ENCODE measurements at places on chromosomes 13 and 19.

DNA sequence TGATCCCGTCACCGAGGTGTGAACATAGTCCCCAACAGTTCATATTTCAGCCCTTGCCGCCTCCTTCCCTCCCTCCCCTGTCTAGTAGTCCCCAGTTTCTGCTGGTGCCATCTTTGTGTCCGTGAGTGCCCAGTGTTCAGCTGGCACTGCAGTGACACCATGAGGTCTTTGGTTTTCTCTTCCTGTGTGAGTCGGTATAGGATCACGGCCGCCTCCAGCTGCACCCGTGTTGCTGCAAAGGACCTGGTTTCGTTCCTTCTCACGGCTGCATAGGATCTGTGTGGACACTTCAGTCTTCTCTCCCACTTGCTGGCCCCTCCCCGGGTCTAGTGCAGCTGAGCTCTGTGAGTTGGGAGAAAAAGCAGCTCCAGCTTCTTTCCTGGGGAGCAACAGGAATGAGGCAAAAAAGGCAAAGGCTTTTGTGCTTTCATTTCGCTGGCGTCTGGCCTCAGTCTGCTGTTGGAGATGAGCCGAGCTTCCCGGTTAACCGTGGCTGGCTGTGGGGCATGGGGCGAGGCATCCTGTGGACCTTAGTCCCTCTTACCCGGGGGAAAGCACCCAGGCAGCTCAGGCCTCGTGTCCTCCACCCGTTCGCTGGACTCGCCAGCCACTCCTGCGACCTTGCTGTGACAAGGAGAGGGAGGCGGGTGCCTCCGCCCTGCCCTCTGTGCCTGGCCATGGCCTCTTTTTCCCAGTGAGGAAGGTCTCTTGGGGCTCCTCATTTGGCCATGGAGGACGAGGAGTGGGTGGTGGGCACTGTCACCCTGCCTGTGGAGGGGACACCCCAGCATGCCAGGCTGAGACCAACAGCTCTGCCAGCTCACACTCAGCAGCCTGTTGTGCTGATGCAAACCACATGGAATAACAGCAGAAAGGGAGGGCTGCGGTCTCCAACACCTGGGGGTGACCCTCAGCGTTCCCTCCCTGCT, 196.5 kb downstream of the TEX29 start:
- peak; percentile 39 for DNase-seq

DNA sequence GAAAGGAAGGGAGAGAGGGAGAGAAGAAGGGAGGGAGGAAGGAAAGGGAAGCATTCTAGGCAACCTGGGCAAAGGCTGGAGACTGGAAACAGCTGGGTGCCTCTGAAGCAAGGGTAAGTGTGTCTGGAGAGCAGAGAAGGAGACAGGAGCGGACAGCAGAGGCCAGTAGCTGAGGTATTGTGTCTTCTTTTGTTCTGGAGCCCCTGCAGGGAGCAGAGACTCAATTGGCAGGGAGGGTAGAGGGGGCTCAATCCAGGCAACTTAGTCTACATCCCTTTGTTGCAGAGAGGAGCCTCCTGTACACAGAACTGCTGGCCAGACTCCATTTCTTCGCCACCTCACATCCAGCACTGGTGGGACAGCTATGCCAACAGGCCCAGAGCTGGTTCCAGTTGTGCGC, 53.2 kb downstream of the NWD1 start:
- DNase-seq: no peak

GRCh38 chr19:35105411-35106290, 10.0 kb upstream of the FXYD3 start:
- DNase-seq: no peak

- no peak for DNase-seq
Observed at GRCh38 chr19:19775891-19776205, 42.9 kb upstream of the ZNF14 start.

DNA sequence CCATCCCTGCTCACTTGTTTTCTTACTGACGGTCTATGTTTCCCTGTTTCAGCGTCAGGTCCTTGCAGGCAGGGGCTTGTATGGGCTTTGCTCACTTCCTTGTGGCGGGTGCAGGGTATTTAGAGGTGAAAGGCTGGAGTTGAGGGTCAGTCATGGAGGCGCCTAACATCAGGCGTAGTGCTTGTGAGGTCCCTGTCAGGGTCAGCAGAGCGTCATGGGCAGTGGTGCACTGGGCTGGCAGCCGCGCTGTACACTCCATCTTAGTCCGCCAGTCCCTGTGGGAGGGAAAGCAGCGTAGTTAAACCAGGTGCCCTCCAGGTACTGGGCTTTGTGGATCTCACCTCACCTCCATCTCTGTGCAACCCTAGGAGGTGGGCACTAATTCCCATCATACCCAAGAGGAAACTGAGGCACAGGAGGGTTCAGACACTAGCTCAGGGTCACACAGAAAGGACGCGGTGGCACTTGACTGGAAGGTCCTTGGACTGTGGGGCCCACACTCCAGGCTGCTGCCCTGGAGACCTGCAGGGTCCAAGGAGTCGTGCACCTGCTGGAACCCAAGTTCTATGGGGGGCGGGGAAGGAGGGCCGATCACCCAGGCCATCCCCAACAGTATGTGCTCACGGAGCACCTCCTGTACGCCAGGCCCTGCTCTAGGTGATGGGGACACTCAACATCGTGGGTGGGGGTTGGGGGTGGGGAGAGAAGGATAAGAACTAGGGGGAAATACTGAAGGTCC, 4.6 kb downstream of the GRAMD1A start:
- no peak for DNase-seq

Measured in right forelimb (tissue), 1 donor.